ENCODE measurements at places on chromosomes 16 and 17.

- no peak for DNase-seq
- H3K4me1 ChIP-seq: no peaks in the 10 kb centered on the region
- H3K36me3 ChIP-seq: peaks cover 7% of the 10 kb centered on the region
- H3K4me3 ChIP-seq: no peak overlapping the region
- H3K27me3 ChIP-seq: no peaks in the 10 kb centered on the region
These were observed 82.1 kb downstream of the BCAS3 start for GRCh38 chr17:60759756-60760155.

DNA sequence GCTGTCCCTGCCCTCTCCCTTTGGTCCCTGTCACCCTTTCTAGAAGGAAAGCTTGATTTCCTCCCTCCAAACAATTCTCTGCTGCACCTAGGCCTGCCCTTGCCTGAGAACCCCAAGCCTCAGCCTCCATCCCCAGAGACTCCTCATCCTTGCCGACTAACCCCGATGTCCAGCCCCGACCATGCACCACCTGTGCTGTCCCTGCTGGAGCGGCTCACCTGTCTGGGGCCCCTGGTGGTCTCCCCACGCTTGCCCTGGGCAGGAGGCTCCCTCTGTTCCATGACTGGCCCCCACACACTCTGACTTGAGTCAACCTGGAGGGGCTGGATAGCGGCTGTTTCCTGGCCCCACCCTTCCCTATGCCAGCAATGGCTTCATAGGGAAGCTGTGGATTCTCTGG lies 12.0 kb upstream of the SRRM2 start:
- DNase-seq: no peak
- no peaks in the 10 kb centered on the region for H3K4me1 ChIP-seq
- no peak overlapping the region for H3K4me3 ChIP-seq
- no peaks in the 10 kb centered on the region for H3K27me3 ChIP-seq

- H3K4me3 ChIP-seq: no peak overlapping the region
- no peak overlapping the region for H3K27ac ChIP-seq
- no peaks in the 10 kb centered on the region for H3K27me3 ChIP-seq
- DNase-seq: no peak
- no peaks in the 10 kb centered on the region for H3K4me1 ChIP-seq
- H3K36me3 ChIP-seq: no peaks in the 10 kb centered on the region
These were observed 9.5 kb upstream of the HES7 start for GRCh38 chr17:8133399-8133798.

- no peaks in the 10 kb centered on the region for H3K4me1 ChIP-seq
- H3K36me3 ChIP-seq: no peaks in the 10 kb centered on the region
- DNase-seq: no peak
- no peak overlapping the region for H3K27ac ChIP-seq
These were observed 30.4 kb upstream of the PAFAH1B1 start for GRCh38 chr17:2563061-2563460.

- peak overlapping the region; percentile 76 for H3K27ac ChIP-seq
- no peaks in the 10 kb centered on the region for H3K4me1 ChIP-seq
- H3K4me3 ChIP-seq: no peak overlapping the region
- DNase-seq: peak; percentile 94
These were observed 171.7 kb downstream of the KATNIP start for GRCh38 chr16:27721531-27722181.

DNA sequence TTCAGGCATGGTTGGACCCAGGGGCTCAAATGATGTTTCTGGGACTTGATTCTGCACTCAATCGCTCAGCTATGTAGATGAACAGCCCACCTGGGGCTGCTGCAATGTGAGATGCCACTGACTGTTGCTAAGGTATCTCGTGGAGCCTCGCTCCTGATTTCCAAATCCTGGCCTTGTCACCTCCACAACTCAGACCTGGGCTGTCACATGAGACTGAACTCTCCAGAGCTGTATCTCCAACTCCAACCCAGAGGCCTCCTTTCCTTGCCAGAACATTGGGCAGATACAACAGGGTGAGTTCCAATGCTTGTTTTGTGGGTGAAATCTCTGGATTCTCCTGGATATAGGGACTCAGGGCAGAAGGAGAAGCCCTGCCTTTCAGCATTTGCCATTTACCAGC lies 79.5 kb downstream of the GNAO1 start:
- H3K27ac ChIP-seq: peak overlapping the region; percentile 88
- H3K27me3 ChIP-seq: no peaks in the 10 kb centered on the region
- no peak for DNase-seq
- peaks cover 30% of the 10 kb centered on the region for H3K4me1 ChIP-seq
- no peaks in the 10 kb centered on the region for H3K36me3 ChIP-seq
- H3K4me3 ChIP-seq: no peak overlapping the region

DNA sequence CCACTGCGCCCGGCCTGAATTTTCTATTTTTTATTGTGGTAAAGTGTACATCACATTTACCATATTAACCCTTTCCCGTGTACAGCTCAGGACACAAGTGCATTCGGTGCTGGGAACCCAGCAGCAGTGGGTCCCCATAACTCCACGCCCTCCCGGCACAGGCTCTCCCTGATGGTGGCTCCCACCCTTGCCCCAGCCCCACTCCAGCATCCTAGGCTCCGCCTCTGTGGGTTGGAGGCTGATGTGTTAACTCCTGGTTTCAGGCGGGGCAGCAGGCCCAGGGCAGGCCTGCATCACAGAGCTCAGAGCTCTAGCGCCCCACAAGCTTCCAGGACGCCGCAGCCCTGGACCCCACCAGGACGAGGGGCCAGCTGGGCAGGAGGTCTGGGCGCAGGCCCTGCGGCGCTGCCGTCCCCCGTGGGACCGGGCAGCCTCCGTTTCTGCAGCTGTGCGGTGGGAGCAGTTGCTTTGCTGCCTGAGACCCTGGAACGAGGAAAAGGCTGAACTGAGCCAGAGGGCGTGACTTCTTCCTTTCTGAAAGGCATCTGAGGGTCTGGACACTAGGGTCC lies 19.6 kb downstream of the ZFPM1 start:
- peak overlapping the region; percentile 79 for H3K27ac ChIP-seq
- DNase-seq: no peak
- H3K4me1 ChIP-seq: no peaks in the 10 kb centered on the region
- H3K4me3 ChIP-seq: peak overlapping the region; percentile 24
- no peaks in the 10 kb centered on the region for H3K27me3 ChIP-seq
- H3K36me3 ChIP-seq: no peaks in the 10 kb centered on the region

DNA sequence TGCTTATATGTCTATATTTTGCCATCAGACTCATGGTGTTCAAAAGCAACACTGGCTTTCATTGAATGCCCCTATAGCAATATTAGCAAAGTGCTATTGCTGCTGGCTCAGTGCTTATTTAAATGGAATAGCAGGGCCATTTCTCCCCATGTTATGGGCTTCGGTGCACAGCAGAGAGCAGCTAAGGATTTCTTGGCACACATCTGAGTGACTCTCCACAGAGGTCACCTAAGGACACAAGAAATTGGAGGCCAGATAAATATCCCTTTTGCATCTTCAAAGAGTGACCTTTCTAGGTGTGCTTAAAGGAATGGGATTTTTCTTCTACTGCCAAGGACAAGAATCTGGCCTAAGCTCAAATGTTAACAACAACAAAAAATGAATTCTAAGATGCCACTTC lies 751.8 kb downstream of the CDH11 start:
- no peaks in the 10 kb centered on the region for H3K36me3 ChIP-seq
- no peaks in the 10 kb centered on the region for H3K27me3 ChIP-seq
- no peak for DNase-seq
- H3K4me1 ChIP-seq: peaks cover 5% of the 10 kb centered on the region
- H3K4me3 ChIP-seq: no peak overlapping the region
- no peak overlapping the region for H3K27ac ChIP-seq

DNA sequence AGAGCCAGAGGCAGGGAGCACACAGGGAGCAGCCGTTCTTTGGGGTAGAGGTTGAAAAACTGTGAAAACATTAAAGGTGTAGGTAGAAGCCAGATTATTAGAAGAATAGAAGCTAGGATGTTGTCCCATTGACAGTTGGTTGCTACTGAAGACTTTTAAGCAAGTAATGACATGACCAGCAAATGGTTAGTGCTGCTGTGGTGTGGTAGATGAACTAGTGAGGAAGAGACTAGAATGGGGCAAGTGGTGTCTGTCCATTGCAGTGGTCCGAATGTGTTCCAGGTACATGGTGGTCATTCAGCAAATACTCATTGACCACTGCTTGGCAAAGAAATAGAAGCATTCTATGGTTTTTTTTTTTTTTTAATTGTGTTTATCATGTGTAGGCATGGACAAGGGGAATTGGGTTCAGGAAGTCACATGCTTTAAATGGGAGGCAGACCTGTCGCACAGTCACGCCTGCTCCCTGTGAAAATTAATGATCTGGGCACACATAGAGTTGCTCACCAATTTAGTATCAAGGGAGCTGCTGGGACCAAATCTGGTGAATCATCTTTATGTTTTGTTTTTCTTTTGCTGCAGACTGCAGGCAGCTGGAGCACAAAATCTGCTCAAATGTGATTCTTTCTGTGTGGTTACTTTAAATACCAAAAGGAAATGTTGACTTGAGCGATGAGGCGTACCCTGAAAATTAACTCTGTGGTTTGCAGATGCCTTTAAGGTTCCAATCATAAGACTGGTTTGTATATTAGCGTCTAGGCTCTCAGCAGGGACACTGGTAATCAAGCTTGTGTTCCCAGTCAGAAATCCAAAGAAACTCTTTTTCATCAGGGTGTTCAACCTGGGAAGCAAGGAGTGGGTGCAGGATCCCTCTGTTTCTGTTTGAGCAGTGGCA lies 30.7 kb downstream of the YPEL2 start:
- no peaks in the 10 kb centered on the region for H3K36me3 ChIP-seq
- H3K4me1 ChIP-seq: peaks cover 85% of the 10 kb centered on the region
- no peak overlapping the region for H3K4me3 ChIP-seq
- no peak for DNase-seq
- H3K27me3 ChIP-seq: no peaks in the 10 kb centered on the region

GRCh38 chr16:47067203-47067602 lies 76.5 kb downstream of the NETO2 start:
- no peaks in the 10 kb centered on the region for H3K36me3 ChIP-seq
- no peaks in the 10 kb centered on the region for H3K27me3 ChIP-seq
- no peak overlapping the region for H3K27ac ChIP-seq
- H3K4me3 ChIP-seq: no peak overlapping the region

DNA sequence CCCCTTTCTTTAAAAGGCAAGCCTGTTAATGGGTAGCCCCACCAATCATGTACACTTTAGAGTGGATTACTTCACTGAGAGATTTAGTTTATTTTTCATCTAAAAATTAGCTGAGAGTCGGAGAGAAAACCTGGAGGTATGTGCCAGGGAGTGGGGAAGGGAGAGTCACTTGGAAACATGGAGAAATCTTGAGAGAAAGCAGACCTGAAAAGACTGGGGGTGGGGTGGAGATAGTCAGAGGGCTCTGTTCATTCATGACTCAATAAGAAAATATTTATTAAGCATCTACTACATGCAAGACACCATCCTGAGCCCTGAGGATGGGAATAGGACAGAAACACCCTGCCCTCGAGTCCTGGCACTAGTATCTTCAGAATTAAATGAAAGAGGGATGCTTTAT lies 27.4 kb upstream of the RCVRN start:
- H3K4me1 ChIP-seq: no peaks in the 10 kb centered on the region
- no peak for DNase-seq
- H3K27me3 ChIP-seq: no peaks in the 10 kb centered on the region
- H3K4me3 ChIP-seq: no peak overlapping the region
- no peak overlapping the region for H3K27ac ChIP-seq
- peaks cover 6% of the 10 kb centered on the region for H3K36me3 ChIP-seq

DNA sequence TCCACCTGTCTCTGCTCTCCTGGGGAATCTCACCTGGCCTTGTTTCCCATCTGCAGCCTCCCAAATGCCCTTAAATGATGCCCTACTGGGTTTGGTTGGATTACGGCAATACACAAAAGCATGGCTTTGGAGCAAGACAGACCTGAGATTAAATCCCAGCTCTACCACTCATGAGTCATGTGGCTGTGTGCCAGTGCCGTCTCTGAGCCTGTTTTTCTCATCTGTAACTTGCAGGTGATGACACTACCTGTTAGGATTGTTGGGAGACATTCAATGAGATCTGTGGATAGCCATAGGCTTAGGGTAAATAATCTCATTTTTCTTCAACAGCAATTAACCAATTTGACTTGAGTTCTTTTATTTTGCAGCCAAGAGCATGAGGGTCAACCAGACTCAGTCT lies 240.3 kb downstream of the MAF start:
- no peak for DNase-seq
- no peaks in the 10 kb centered on the region for H3K27me3 ChIP-seq
- H3K4me1 ChIP-seq: no peaks in the 10 kb centered on the region
- H3K36me3 ChIP-seq: no peaks in the 10 kb centered on the region
- H3K4me3 ChIP-seq: no peak overlapping the region

- DNase-seq: no peak
- no peak overlapping the region for H3K27ac ChIP-seq
- H3K27me3 ChIP-seq: no peaks in the 10 kb centered on the region
- no peaks in the 10 kb centered on the region for H3K36me3 ChIP-seq
- H3K4me3 ChIP-seq: no peak overlapping the region
These were observed 139.5 kb downstream of the CMIP start for GRCh38 chr16:81583893-81584631.

- H3K27me3 ChIP-seq: no peaks in the 10 kb centered on the region
- H3K4me3 ChIP-seq: peak overlapping the region; percentile 37
- peak overlapping the region; percentile 78 for H3K27ac ChIP-seq
- H3K36me3 ChIP-seq: no peaks in the 10 kb centered on the region
- DNase-seq: peak; percentile 89
These were observed 107.1 kb downstream of the AMFR start for GRCh38 chr16:56317998-56318826.

All from right atrium auricular region (tissue), 2 donors.